ENCODE measurements at places on chromosomes 12 and 14.

DNA sequence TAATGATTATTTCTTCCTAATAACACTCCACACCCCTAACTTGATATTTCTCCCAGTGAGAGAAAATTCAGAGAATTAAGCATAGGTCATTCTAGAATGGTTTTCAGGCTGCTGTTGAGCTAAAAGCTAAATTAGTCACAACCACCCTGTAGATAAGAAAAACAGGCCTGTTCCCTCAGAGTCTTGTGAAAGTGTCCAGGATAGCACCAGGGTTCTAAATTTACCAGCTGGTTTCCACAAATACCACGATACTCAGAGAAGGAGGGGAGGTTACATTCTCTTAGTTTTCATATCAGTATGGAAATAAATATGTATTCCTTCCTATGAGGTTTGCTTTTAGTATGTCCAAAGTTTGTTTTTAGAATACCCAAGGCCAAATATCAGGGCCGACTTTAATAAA is 66.0 kb upstream of the YARS2 start:
- H3K36me3 ChIP-seq: peaks cover 3% of the 10 kb centered on the region
- no peaks in the 10 kb centered on the region for H3K27me3 ChIP-seq
- H3K4me3 ChIP-seq: no peak overlapping the region
- no peak overlapping the region for H3K27ac ChIP-seq

- H3K27ac ChIP-seq: no peak overlapping the region
- H3K4me3 ChIP-seq: no peak overlapping the region
- no peaks in the 10 kb centered on the region for H3K36me3 ChIP-seq
- no peaks in the 10 kb centered on the region for H3K4me1 ChIP-seq
- H3K27me3 ChIP-seq: no peaks in the 10 kb centered on the region
Measured at GRCh38 chr14:86574051-86574777, 1044.3 kb downstream of the FLRT2 start.

- H3K36me3 ChIP-seq: no peaks in the 10 kb centered on the region
- H3K4me1 ChIP-seq: no peaks in the 10 kb centered on the region
- H3K27me3 ChIP-seq: no peaks in the 10 kb centered on the region
- H3K4me3 ChIP-seq: no peak overlapping the region
Measured at GRCh38 chr12:16385782-16386646, 38.6 kb downstream of the MGST1 start.

DNA sequence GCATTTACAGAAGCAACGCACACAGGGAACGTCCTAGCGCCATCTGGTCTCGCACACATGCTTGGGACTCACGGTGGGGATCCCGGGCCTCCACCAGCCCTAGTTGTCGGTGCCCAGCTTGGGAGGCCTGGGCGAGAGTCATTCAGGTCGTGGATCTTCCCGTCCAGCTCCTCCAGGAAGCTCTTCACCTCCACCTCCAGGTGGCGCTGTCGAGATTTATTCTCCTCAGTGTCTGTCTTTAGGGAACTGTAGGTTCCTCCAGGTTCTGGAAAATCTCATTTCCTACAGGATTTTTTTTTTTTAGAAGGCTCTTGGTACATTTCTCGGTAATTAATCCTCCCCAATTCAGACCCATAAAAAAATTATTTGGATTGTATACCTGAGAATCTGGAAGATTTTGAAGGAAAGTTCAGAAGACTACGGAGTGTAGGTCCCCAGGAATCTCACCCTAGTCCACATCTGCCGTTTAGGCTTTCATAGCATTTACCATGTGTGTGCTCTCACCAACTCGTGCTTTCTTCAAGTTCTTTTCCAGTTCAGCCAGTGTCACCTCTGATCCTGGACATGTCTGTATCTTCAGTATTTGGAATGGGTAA is 910.0 kb downstream of the TMEM121 start:
- no peak for DNase-seq
- no peak overlapping the region for H3K4me3 ChIP-seq
- no peaks in the 10 kb centered on the region for H3K27me3 ChIP-seq
- H3K27ac ChIP-seq: no peak overlapping the region
- H3K4me1 ChIP-seq: no peaks in the 10 kb centered on the region
- H3K36me3 ChIP-seq: no peaks in the 10 kb centered on the region

GRCh38 chr14:84465880-84466279 is 1064.1 kb upstream of the FLRT2 start:
- no peak overlapping the region for H3K27ac ChIP-seq
- no peaks in the 10 kb centered on the region for H3K36me3 ChIP-seq
- H3K27me3 ChIP-seq: no peaks in the 10 kb centered on the region
- no peaks in the 10 kb centered on the region for H3K4me1 ChIP-seq
